Activated naive CD4-positive, alpha-beta T cell treated with anti-CD3 and anti-CD28 coated beads, Interleukin-2, amount 50 U/mL, for 72 hours (primary cell): ENCODE measurements at places on chromosomes 4 and X. TPM values are rescaled to one million over a fixed set of nuclear protein-coding genes. Genes with fewer than 3 reads are reported as not detected.

TKTL2 gene
- total RNA-seq = not detected

NLGN3 gene
- total RNA-seq = 3.6 TPM

PLRG1 gene
- total RNA-seq = 92.6 TPM

PLAC1 gene
- not detected for total RNA-seq

BST1 gene
- 0.39 TPM for total RNA-seq

CXCL6 gene
- total RNA-seq = not detected

XAGE2 gene
- total RNA-seq = not detected

RASL11B gene
- 0.14 TPM for total RNA-seq

DCHS2 gene
- total RNA-seq = not detected

SOX3 gene
- not detected for total RNA-seq

SPANXB1 gene
- not detected for total RNA-seq

NDNF gene
- 0.47 TPM for total RNA-seq

AFM gene
- total RNA-seq = not detected

CXXC4 gene
- not detected for total RNA-seq
